H1 (cell line): ENCODE measurements at places on chromosomes 7 and 10.
A peak's percentile ranks its signal among the peaks of the same experiment; 100 is the strongest.

- DNase-seq: no peak
These were observed 32.7 kb downstream of the VWA2 start for GRCh38 chr10:114271779-114272167.

- no peak for DNase-seq
These were observed 143.3 kb upstream of the PLPP4 start for GRCh38 chr10:120313715-120314114.

DNA sequence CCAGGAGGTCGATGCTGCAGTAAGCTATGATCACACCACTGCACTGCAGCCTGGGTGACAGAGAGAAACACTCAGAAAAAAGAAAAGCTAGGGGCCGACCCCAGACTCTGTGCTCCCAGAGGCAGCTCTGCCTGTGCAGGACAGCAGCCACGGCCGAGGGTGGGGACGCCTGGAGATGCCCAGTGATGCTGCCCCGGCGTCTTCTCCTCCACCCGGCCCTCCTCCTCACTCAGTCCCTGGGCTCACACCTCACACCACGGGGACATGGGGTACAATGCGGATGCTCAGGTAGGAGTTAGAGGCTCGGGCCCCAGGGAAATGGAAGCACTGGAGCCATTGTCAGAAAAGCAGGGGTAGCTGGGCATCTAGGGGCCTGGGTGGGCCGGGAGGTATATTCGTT is 46.3 kb upstream of the ELFN1 start:
- no peak for DNase-seq

GRCh38 chr10:108736111-108736510 is 1187.2 kb downstream of the XPNPEP1 start:
- DNase-seq: no peak

DNA sequence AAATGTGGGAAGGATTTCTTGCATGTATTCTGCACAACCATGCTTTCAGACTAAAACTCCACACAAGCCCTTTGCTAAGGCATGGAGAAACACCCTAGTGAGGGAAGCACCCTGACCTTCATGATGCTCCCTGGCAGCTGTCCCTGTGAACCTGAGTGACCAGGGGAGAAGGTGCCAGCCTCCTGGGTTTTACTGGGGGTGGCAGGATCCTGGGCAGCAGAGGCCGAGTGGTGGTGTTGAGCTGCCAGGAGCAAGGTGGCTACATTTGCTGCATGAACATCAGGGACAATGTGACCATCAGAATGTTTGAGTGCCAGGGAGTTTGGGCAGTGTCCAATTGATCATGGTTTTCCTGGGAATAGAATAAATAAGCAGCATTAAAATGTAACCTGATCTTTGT is 437.9 kb downstream of the TCERG1L start:
- DNase-seq: no peak

- no peak for DNase-seq
These were observed 3.5 kb upstream of the DAGLB start for GRCh38 chr7:6451224-6451705.

DNA sequence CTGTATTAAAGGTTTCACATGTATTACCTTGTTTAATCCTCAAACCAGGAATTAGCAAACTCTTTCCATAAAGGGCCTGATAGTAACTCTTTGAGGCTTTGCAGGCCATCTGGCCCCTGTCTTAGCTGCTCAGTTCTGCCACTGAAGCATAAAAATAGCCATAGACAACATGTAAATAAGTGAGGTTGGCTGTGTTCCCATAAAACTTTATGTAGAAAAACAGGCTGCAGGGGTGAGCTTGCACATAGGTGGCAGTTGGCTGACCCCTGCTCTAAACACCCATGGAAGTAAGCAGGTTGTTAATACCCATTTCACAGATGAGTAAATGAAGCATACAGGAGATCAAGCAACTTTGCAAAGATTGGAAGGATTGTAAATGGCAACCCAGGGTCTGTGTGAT is 1279.2 kb upstream of the AUTS2 start:
- DNase-seq: no peak

DNA sequence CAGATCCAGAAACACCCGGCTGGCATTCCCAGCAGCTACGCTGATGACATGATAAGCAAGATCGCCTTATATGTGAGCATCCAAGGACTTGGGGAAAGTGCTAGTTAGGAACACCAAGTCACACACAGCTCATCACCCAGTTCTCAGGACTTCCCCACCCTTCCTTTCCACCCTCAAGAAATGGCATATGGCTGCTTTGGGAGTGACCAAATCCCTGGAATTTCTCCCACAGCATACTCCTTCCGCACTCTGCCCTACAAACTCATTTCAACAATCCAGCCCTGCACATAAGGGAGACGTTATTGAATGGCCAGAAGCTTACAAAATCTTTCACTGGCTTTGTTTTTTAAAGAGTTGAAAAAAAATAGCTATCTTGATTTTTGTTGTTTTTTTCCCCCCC is 4.2 kb downstream of the ITIH5 start:
- DNase-seq: no peak

- no peak for DNase-seq
These were observed 56.6 kb downstream of the MPLKIP start for GRCh38 chr7:40077849-40078248.

DNA sequence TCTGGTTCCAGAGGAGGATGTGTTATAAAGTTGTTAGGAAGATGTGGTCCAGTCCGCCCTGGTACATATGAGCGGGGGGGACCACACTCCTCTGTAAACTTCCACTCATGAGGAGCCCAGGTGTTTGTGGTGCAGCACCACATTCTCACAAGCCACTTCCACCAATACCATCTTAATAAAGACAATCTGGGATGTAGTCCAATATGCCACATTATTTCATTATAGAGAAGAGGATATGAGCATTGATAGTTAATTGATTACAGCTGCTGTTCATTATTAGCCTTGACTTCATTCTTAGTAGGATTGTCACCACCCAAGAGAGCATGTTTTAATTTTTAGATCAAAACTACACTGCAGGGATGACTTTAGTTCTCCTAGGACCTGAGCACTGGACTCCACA is 40.5 kb downstream of the ERCC6 start:
- no peak for DNase-seq

- peak; percentile 88 for DNase-seq
These were observed 31.0 kb downstream of the AMZ1 start for GRCh38 chr7:2719007-2719406.

DNA sequence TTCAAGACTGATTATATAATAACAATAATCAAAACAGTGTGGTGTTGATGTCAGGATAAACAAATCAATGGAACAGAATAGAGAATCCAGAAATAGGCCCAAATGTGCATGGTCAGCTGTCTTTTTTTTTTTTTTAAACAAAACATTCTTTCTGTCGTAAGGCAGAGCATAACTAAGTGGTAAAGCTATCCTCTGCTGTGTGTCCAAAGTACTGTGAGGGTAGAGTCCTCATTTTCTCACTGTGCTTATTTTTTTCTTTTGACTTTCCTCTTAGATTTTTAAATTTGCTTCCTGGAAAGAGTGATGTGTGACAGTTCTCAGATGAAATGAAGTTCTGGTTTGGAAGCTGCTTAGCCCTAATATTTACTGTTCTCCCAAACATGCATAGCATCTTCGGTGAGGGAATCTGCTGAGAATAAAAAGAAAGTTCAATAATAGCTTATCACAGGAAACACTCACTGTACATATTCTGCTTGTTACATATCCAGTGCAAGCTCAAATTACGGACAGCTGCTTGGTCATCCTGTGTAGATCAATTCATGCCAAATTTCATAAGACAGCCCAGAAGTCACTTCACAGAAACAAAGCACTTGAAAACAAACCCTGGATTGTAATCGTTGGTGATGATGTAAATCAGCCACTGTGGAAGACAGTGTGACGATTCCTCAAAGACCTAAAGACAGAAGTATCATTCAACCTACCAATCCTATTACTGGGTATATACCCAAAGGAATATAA is 423.9 kb downstream of the NEBL start:
- no peak for DNase-seq

GRCh38 chr10:84908491-84908890 is 580.1 kb downstream of the CCSER2 start:
- DNase-seq: no peak

DNA sequence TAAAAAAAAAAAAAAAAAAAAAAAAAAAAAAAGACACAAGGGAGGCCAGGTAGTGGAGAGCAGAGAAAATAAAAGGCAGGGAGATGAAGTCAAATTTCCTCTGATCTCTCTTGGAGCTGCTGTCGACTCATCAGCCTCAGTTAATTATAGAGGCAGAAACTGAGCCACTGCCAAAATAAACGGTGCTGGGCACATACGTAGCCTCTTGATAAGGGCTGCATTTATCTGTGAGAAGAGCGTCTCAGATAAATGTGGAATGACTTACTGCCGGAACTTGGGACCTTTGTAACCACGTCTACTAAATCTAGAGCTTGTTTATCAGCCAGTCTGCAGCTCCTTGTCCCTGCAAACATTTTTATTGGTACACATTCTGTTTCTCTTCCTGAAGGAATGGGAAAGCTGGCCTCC is 162.3 kb downstream of the BAMBI start:
- DNase-seq: no peak

- no peak for DNase-seq
These were observed 77.1 kb downstream of the CARD11 start for GRCh38 chr7:2966466-2967078.

- DNase-seq: no peak
These were observed 32.2 kb upstream of the GLI3 start for GRCh38 chr7:42269161-42269560.

- no peak for DNase-seq
These were observed 20.0 kb upstream of the UCN3 start for GRCh38 chr10:5344746-5345145.

GRCh38 chr7:98662289-98662688 is 45.2 kb downstream of the NPTX2 start:
- no peak for DNase-seq

DNA sequence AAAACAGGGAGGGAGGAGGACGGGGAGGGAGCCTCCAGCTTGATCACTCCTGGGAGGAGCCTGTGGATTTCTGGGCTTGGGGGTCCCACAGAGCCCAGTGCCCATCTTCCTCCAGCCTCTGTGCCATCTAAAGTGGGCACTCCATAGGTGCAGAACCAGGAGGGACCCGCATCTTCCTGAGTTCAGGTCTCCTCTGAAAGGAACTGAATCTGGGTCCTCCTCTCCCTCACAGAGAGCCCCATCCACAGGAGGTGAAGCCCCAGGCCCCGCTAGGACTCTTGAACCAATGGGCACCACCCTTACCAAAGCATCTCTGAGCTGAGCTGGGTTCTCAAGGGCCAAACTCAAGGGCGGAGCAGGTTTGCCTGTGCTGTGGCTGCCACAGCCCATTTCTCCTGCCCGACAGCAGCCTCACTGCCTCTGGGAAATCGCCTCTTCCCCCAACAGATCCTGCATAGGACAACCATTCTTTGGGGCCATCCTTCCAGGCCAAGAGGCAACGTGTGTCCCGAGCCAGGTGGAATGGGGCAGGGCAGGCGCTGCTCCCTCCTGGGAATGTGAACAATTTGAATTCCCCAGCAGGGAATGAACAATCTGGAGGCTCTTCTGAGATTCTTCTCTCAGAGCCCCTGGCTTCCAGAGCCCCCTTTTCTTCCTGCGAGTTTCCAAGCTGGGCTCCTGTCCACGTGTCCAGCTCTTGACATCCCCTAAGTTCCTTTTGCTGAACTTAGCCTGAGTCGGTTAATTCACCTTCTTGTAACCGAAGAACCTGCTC is 411.0 kb upstream of the FOXK1 start:
- no peak for DNase-seq

- DNase-seq: no peak
These were observed 27.2 kb upstream of the MNX1 start for GRCh38 chr7:157037635-157038034.

GRCh38 chr7:101936611-101937231 is 119.3 kb downstream of the CUX1 start:
- DNase-seq: peak; percentile 65

DNA sequence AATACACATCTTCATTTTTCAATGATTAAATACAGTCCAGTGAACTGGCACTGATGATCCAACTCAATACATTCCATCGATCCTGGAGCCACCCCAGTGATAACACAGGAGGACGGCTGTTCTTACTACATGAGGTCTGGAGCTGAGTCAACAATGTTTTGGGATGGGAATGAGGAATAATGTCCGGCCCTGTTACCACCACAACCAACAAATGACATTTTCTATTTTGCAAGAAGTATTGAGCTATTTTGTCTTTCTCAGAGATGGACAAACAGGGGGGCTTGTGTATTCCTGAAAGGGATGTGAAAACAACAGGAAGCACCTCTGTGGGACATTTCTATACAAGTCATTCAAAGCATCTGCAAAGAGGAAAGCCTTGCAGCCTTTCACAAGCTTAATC is 249.2 kb downstream of the PARD3 start:
- no peak for DNase-seq

GRCh38 chr10:79147796-79148451 is 79.2 kb downstream of the ZMIZ1 start:
- DNase-seq: no peak

- no peak for DNase-seq
These were observed 32.1 kb downstream of the CRCP start for GRCh38 chr7:66146701-66147100.

GRCh38 chr10:78915190-78915518 is 153.6 kb upstream of the ZMIZ1 start:
- DNase-seq: no peak

DNA sequence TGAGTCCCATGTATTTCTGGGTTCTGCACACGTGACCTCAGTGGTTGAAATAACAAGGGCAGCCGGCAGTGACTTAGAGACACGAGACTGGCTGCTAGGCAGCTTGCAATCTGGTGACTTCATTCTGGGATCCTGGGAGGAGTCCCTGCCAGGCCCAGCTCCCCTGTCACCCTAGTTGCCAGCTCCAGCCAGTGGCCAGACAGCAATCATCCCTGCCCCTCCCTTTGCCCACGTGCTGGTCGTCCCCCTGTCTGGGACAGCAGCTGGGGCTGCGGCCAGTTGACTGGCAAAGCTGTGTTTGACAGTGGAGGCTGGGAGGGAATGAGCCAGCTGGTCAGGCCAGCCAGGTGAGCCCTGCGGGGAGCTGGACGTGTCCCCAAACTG is 30.0 kb downstream of the ADGRA1 start:
- DNase-seq: no peak

GRCh38 chr7:157928808-157929425 is 592.1 kb downstream of the DNAJB6 start:
- no peak for DNase-seq

- no peak for DNase-seq
These were observed 13.9 kb downstream of the GRB10 start for GRCh38 chr7:50768485-50769474.

DNA sequence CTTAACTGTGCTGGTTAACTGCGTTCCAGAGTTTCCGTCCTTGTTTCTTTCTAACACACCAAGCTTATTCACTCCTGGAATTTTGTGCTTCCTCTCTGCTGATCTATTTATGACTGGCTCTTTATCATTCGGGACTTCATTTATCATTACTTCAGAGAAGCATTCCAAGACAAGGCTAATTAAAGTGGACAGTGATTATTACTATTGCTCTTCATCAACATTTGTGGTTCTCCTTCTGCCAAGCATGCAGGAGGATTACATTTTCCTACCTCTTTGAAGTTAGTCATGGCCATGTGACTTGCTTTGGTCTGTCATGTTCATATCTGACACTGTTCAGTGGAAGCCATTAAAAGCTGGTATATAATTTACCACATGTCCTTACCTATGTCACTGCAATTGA is 172.4 kb upstream of the AGR3 start:
- no peak for DNase-seq

DNA sequence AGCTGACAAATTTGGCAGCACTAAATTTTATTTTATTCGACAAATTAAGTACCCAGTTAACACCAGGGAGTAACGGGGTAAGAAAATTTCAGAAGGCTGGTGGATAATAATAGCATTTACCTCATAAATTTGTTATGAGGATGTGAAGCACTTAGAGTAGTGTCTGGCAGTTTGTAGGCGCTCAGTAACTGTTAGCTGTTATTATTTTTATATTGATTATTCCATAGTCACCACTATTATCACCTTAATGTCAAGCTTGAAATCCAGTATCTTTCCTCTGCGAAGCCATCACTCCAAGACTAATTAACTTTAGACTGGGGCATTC is 563 bp upstream of the COA1 start:
- DNase-seq: no peak
